T-cell (primary cell): ENCODE measurements at places on chromosomes 12 and 14. TPM values are rescaled to one million over a fixed set of nuclear protein-coding genes. Genes with fewer than 3 reads are reported as not detected.

DNA sequence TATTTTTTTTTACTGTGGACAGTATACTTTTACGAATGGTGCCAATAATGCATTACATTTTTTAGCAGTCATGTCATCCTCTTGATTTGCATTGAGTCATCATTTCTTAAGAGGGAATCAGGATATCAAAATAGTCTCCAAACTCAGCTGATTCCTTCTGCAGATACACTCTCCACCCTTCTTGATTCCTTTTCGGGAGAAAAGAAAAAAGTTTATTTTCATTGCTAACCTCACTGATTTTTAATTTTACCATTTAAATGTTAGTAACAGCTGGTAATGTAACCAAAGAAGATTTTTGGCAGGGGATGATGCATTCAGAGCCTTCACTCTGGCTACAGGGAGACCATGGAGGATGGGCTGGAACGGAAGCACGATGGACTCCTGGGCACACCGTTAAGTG, 47.5 kb downstream of the MRPL42 start:
- no peak for DNase-seq
- no peak overlapping the region for H3K27ac ChIP-seq
- H3K4me3 ChIP-seq = no peak overlapping the region
- no peaks in the 10 kb centered on the region for H3K36me3 ChIP-seq

DNA sequence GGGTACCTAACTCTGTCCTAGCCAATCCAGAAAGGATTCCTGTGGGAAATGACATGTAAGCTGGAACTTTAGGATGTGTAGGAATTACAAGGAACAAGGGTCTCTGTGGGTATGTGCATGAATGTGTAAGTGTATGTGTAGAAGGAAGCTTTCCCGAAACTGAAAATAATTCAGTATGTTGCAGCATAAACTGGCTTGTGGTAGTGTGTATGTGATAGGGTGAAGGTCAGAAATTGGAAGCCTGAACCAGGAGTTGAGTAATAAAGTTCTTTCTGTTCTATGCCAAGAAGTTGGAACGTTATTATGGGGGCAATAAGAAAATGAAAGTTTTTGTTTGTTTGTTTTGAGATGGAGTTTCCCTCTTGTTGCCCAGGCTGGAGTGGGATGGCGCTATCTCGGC, 323.1 kb upstream of the KITLG start:
- no peaks in the 10 kb centered on the region for H3K36me3 ChIP-seq
- H3K4me1 ChIP-seq = no peaks in the 10 kb centered on the region
- H3K27me3 ChIP-seq = no peaks in the 10 kb centered on the region
- no peak for DNase-seq
- no peak overlapping the region for H3K4me3 ChIP-seq

GRCh38 chr12:130825771-130826150, 13.3 kb downstream of the STX2 start:
- H3K36me3 ChIP-seq = peaks cover 6% of the 10 kb centered on the region
- DNase-seq = no peak
- no peak overlapping the region for H3K27ac ChIP-seq
- H3K4me1 ChIP-seq = peaks cover 11% of the 10 kb centered on the region

- H3K27ac ChIP-seq = peak overlapping the region; percentile 34
- H3K27me3 ChIP-seq = no peaks in the 10 kb centered on the region
- H3K4me1 ChIP-seq = no peaks in the 10 kb centered on the region
- no peaks in the 10 kb centered on the region for H3K36me3 ChIP-seq
These were observed 128.4 kb downstream of the DAD1 start for GRCh38 chr14:22460461-22461195.

GRCh38 chr12:129119537-129119936, 266.3 kb downstream of the GLT1D1 start:
- H3K27me3 ChIP-seq = no peaks in the 10 kb centered on the region
- H3K27ac ChIP-seq = no peak overlapping the region
- H3K4me1 ChIP-seq = no peaks in the 10 kb centered on the region
- H3K4me3 ChIP-seq = no peak overlapping the region
- DNase-seq = no peak

PLEKHD1 gene
- 0.56 TPM for total RNA-seq

DNA sequence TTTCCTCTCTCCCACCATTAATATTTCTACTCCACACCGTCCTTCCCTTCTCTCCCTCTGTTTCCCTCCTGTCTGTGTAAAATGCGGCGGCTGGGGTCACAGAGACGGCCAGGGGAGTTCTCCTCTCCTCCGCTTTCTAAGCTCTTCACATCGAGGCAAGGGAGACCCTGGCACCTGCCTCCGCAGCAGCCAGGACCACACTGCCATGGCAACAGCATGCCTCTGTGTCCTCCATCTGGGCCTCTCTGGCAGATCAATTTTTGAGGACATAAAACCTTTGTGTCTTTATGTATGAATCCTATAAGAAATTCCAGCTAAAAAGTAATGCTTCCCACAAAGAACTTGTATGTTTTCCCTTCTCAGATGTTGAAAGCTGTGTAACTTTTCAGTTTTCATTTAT, 41.4 kb downstream of the DYRK4 start:
- H3K4me1 ChIP-seq = no peaks in the 10 kb centered on the region
- DNase-seq = no peak
- no peaks in the 10 kb centered on the region for H3K36me3 ChIP-seq

- H3K4me3 ChIP-seq = peak overlapping the region; percentile 17
- H3K36me3 ChIP-seq = peaks cover 20% of the 10 kb centered on the region
- H3K27ac ChIP-seq = peak overlapping the region; percentile 93
These were observed 3.7 kb downstream of the BIN2 start for GRCh38 chr12:51320311-51320694.

GRCh38 chr12:34393821-34394150, 371.5 kb downstream of the ALG10 start:
- no peaks in the 10 kb centered on the region for H3K36me3 ChIP-seq
- H3K27me3 ChIP-seq = peaks cover 27% of the 10 kb centered on the region
- H3K27ac ChIP-seq = no peak overlapping the region
- H3K4me3 ChIP-seq = no peak overlapping the region
- no peak for DNase-seq

DNA sequence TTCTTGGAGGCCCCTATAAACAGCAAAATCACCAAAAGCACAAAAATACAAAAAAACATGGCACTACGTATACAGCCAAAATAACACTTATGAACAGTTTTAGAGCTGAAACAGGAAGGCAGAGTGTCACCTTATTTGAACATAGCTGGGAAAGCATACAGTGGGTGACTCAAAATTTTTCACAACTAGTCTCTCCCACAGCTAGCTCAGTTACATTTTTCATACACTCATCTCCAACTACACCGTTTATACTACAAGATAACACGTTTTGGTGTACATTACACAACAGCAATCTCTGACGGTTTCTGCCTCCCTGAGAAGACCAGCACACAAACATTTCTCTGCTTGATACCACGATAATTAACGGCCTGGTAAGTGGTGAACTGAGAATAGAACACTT, 2.9 kb downstream of the RAD52 start:
- no peak overlapping the region for H3K4me3 ChIP-seq
- no peak for DNase-seq
- no peaks in the 10 kb centered on the region for H3K27me3 ChIP-seq
- peaks cover 2% of the 10 kb centered on the region for H3K4me1 ChIP-seq
- H3K36me3 ChIP-seq = peaks cover 4% of the 10 kb centered on the region

DNA sequence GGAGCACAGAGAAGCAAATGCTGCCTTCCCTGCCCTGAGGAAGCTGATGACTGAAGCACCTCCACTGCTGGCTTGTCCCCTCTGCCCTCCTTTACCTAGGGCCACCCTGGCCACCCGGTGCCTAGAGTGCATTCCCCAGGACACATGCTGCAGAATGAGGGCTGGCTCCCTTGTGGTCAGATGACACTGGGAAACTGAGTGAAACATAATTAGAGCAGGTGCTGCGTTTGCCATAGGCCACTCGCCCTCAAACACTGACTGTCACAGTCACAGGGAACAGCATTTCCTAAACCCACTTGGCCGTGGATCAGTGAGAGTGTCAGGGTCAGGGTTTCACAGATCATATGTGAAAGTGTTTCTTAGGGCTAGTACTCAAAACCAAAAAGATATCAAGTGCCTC, 16.0 kb downstream of the TCHP start:
- no peaks in the 10 kb centered on the region for H3K4me1 ChIP-seq
- H3K4me3 ChIP-seq = no peak overlapping the region
- no peak for DNase-seq
- H3K27ac ChIP-seq = no peak overlapping the region
- peaks cover 93% of the 10 kb centered on the region for H3K36me3 ChIP-seq
